ENCODE measurements at places on chromosomes 5 and 9.

DNA sequence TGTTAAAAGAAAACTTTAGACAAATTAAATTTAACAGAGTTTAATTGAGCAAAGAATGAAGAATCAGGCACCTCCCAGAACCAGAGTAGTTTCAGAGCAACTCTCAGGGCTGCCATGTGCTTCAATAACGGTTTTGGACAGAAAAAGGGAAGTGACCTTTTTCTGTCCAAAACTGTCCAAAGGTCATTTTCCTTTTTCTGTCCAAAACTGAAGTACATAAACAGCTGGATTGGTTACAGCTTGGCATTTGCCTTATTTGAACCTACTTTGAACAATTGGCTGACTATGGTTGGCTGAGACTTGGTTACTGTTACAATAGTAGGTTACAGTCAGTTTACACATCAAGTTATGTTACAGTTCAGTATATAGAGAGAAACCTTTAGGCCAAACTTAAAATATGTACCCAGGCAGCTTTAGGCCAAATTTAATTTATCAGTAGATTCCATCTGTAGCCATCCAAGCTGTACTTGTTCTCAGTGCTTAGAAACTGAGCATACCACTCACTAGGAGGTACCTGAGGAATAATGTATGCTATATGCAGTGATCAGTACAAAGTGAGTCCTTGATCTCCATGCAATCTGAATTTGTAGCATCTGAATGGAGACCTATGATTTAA lies 44.0 kb downstream of the C9orf85 start:
- no peak for DNase-seq

- DNase-seq = peak; percentile 41
Measured at GRCh38 chr5:150596313-150596712, 44.1 kb upstream of the SYNPO start.

DNA sequence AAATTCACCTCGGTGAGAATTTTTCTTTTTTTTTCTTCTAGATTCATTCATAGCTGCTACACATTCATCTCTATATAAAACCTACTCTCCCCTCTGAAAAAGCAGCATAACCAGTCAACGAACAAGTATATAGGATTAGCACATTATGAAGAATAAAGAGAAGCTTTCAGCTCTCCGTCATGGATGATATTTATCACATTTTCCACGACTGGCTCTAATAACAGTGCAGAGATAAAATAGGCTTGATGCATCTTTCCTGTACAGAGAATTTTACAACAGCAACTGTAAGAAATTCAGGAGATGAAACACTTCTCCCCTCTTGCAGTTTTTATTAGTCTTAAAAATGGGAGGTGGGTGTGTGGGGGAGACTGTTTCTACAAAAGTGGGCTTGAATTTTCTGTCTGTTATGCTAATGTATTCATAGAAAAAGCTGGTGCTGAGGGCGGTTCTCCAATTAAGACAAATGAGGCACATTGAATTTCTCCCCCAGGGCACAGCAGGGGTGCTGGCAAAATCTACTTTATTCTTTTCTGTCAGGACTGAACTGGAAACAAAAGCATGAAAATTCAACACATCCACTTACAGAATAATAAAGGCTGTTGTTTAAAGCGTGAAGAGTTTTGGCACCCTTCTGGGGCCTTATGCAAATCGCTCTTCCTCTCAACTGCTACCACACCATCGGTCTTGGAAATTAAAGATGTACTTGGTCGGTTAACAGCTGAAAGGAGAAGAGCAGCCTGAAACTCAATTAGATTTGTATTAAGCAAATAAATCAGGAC lies 233.9 kb upstream of the ZNF608 start:
- no peak for DNase-seq

DNA sequence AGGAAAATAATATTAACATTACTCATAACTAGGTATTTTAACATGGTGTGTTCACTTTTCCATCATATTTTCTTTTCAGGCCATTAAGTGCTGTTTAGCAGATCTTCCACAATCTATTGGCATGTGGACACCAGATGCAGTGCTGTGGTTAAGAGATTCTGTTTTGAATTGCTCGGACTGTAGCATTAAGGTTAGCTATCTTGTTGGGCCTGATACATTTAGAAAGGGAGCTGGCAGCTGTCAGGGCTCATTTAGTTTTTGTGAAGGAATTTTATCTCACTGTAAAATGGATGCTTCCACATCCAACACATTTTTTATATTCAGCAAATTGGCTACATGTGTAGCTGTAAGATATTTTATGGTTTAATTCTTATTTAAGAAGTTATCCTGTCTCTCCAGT lies 20.7 kb upstream of the TMOD1 start:
- DNase-seq = no peak

GRCh38 chr9:127832248-127832647 lies 22.2 kb downstream of the ENG start:
- no peak for DNase-seq

- peak; percentile 26 for DNase-seq
Measured at GRCh38 chr9:72465593-72465984, 55.8 kb upstream of the TMC1 start.

DNA sequence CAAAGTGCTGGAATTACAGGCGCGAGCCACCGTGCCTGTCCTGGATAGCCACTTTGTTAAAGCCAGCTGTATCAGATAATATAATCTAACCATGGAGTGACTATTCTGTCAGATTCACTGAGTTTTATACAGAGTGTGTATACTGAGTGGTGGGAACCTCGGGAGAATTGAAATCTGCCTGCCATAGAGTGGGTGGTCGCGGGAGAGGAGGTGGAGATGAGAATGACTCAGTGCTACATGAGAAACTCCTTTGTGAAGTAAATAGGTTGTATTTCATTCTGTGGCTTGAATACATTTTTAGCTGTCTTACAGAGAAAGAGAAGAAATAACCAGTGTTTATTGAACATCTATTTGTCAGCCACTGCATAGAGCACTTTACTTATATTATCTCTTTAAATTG lies 26.4 kb downstream of the ATP6V0E1 start:
- DNase-seq = peak; percentile 22

- peak; percentile 42 for DNase-seq
Measured at GRCh38 chr9:132237481-132237880, 75.6 kb downstream of the NTNG2 start.

GRCh38 chr9:15142878-15143534 lies 164.0 kb downstream of the TTC39B start:
- peak; percentile 54 for DNase-seq

DNA sequence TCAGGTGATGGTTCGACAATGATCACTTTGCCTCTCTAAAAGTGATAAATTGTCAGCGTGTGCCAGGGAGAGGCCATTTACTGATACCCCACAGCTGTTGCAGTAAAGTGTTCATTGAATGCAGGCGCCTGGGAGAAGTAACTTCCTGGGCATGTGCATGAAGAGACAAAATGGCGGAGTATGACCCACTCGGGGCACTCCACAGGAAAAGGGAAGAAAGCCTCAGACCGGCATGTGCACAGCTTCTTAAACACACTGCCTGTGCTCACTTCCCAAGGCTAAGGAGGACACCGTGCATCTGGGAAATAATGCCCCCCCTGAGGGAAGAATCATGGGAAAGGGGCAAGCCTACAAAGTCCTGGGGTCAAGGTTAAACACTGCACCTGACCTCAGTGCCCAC lies 329.5 kb downstream of the ICE1 start:
- no peak for DNase-seq

DNA sequence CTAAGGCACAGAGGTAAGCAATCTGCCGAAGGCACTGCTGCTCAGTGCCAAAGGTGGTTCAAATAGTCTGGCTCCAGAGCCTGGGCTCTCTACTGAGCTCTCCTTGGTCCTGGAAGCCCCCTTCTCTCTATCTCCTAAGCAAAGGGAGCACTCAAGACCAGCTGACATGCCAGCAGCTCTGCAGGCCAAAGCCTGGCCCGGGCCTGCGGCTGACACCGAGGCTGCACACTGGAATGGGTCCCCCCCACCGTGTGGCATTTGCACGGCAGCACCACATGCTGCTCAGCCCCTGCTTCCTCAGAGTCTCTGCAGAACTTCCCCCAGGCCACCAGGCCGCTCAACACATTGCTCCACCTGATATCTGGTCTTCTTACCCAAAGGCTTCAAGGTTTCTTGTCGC lies 57.8 kb upstream of the GOLPH3 start:
- no peak for DNase-seq

GRCh38 chr5:93342563-93343061 lies 238.4 kb downstream of the NR2F1-AS1 start:
- DNase-seq = no peak

- peak; percentile 71 for DNase-seq
Measured at GRCh38 chr5:134029156-134029555, 24.4 kb upstream of the VDAC1 start.

- no peak for DNase-seq
Measured at GRCh38 chr9:136010176-136010575, 49.0 kb upstream of the UBAC1 start.

GRCh38 chr9:133116346-133117231 lies 4.5 kb downstream of the RALGDS start:
- no peak for DNase-seq

- DNase-seq = no peak
Measured at GRCh38 chr9:36194326-36195000, 3.7 kb downstream of the CLTA start.

GRCh38 chr5:138936-139335 lies 47.0 kb downstream of the PLEKHG4B start:
- no peak for DNase-seq

GRCh38 chr9:16514131-16514530 lies 356.3 kb downstream of the BNC2 start:
- no peak for DNase-seq

- no peak for DNase-seq
Measured at GRCh38 chr5:133936651-133937015, 31.8 kb downstream of the C5orf15 start.

GRCh38 chr9:12822111-12822510 lies 47.3 kb downstream of the LURAP1L start:
- no peak for DNase-seq

GRCh38 chr9:32832346-32832745 lies 49.0 kb downstream of the TMEM215 start:
- no peak for DNase-seq

GRCh38 chr9:26142631-26143030 lies 464.4 kb upstream of the TUSC1 start:
- DNase-seq = no peak

DNA sequence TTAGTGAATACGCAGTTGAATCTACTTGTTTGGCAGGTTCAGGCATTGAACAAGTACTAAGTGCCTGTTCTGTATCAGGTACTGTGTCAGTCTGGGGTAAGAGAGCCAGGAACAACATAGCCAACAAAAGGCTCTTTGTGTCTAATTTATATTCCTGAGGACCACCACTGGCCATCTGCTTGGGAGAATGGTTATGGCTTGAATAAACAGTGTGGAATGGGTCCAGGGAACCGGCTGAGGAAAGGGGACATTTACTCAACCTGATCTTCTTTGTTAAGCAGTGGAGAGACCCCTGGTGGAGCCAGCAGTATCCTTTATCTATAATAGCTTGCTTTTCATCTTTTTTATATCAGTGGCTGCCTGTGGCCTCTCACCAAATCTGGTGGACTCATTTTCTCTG lies 38.6 kb downstream of the EXOSC2 start:
- no peak for DNase-seq

- DNase-seq = no peak
Measured at GRCh38 chr9:95505072-95505716, 11.6 kb downstream of the PTCH1 start.

GRCh38 chr9:93111371-93112115 lies 15.5 kb downstream of the CARD19 start:
- DNase-seq = no peak

GRCh38 chr9:107635101-107635802 lies 145.7 kb upstream of the KLF4 start:
- DNase-seq = peak; percentile 56

GRCh38 chr9:102309379-102309778 lies 570.9 kb upstream of the GRIN3A start:
- no peak for DNase-seq

GRCh38 chr5:93557021-93557604 lies 23.9 kb downstream of the NR2F1-AS1 start:
- DNase-seq = peak; percentile 15

GRCh38 chr9:130938184-130938651 lies 829 bp downstream of the FIBCD1 start:
- no peak for DNase-seq

DNA sequence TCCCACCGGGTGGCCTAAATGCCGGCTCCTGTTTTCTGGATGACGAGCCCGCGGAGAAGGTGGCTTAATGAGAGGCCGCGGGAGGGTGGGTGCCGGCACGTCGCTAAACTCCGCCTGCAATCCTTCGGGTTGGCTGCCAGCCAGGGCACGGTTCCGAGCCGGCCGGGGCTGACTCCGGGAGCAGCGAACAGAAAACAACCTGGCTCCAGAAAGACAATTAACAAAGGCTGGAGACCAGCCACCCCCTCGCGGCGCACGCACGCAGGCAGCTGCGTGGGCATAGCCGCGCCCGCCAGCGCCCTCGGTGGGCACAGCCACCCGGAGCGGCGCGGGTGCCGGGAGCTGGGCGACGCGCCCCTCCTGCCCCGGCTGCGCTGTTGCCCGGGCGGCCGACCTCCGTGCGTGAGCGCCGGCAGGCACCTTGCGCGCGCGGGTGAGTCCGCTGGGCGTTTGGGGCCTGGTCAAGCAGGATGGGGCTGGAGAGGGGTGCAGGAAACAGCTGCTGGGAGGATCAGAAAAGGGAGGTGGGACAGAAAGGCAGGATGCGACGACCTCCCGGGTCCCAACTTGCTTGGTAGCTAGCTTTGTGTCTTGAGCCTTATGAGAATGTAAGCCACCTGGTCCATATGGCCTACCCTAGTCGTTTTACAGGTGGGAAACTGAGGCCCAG lies at the start of gene ARHGEF37:
TSS of gene ARHGEF37 (plus strand) at position 307 of the 670 bp plus-strand sequence. CDS start 16,272 bp downstream, outside the sequence.
- peak; percentile 35 for DNase-seq

DNA sequence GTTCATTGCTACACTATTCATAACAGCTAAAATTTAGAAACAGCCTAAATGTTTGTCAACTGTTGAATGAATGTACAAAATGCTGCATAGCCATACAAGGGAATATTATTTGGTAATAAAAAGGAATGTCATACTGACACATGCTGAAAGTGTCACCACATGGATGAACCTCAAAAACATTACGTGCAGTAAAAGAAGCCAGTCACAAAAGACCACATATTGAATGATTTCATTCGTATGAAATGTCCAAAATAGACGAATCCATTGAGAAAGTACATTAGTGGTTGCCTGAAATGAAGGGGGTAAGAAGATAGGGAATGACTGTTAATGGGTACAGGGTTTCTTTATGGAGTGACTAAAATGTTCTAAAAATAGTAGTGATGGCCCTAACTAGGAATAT lies 11.6 kb upstream of the ECM2 start:
- DNase-seq = peak; percentile 59

GRCh38 chr5:91025449-91025848 lies 357.7 kb downstream of the ARRDC3 start:
- no peak for DNase-seq

GRCh38 chr9:129412814-129413536 lies 207.9 kb downstream of the C9orf50 start:
- DNase-seq = peak; percentile 83

DNA sequence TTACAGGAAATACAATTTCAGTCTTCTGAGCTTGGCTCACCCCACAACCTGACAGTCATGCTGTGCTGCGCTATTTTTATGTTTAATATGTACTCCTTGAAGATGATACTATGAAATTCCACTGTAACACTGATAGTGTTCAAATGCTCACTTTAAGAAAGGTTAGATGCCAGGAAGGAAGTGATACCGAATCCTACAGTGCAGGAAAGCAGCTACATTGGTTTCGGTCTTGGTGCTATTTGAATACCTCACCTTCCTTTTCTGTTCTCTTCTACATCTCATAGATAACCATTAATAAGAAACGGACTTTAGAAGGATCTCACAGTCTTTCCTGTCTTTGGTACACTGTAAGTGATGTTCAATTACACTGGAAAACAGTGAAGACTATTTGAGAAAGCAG lies 117.6 kb downstream of the SEMA5A start:
- no peak for DNase-seq
